ENCODE measurements at places on chromosomes 11 and 22.

DNA sequence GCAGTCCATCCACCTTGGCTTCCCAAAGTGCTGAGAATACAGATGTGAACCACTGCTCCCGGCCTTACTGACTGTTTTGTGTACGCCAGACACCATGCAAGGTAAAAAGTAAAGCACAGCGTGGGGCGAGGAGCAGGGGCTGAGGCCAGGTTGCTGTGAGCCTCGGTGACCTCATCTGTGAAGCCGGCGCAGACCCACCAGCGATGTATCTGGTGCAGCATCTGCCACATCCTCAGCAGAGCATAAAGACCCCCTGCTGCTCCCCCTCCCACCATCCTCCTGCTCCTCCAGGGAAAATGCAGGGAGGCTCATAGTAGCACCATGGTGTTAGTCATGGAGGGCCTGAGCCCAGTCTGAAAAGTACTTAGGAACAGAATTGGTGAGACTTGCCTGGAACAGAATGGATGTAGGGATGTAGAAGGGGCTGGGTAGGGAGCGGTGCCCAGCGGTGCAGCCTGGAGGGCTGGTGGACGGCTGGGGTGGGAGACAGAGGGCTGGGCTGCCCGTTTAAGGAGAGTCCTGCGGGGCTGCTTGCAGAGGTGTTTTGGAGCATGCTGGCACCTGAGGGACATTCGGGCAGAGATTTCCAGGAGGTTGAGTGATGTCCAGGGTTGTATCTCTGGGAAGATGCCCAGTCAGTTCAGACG lies 462.4 kb downstream of the BRD1 start:
- no peak for DNase-seq

GRCh38 chr22:25045159-25045558 lies 92.6 kb downstream of the KIAA1671 start:
- DNase-seq = no peak

- no peak for DNase-seq
Measured at GRCh38 chr11:114175706-114176105, 116.2 kb downstream of the ZBTB16 start.

DNA sequence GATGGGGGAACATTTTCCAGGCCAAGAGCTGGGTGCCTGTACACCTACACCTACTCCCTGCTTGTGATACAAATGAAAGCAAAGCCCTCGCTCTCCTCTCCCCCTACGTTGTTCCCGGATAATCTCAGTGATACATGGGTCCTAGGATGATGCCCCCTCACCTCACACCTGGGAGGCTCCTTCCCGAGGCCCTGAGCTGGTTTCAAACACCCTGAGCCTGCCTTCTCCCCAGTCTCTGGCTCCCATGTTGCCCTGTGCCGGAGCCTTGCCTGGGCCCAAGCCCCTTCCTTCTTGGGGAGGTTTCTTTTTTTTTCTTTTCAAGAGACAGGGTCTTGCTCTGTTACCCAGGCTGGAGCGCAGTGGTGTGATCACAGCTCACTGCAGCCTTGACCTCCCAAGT lies 23.3 kb downstream of the TRMU start:
- DNase-seq = no peak

DNA sequence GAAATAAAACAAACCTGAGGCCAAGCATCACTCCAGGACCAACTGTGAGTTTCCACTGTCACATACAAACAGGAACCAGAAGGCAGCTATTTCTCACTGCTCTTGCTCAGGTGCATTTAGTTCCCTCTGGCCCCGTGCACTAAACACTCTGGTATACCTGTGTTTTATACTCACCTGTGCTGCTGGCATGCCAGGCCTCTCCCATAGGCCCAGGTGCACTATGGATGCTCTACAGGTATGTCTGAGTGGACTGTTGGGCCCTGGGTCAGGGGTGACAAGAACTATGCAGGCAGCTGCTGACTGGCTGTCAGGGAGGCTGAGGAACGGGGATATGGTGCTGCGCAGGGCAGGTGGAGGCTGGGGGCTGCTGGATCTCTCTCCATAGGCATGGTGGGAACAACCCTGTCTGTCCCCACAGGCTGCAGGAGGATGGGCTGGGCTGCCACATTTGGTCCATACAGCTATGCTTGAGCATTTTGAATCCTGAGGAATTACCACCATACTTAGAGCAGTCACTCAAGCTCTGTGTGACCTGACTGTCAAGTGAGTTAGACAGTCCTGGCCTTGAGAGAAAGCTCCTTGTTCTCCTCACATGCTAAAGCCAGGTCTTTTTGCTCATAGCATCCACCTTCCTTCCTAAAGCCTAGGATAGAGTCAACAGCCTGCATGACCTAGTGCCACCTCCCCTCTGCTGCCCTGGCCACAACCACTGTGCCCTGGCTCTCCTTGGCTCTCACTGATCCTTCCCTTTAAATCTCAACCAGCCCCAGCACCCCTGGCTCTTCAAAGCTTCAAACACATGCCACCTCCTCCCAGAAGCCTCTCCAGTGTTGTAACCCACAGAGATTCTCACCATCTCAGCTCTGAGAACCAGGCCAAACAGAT lies 72.9 kb downstream of the C11orf58 start:
- DNase-seq = no peak

DNA sequence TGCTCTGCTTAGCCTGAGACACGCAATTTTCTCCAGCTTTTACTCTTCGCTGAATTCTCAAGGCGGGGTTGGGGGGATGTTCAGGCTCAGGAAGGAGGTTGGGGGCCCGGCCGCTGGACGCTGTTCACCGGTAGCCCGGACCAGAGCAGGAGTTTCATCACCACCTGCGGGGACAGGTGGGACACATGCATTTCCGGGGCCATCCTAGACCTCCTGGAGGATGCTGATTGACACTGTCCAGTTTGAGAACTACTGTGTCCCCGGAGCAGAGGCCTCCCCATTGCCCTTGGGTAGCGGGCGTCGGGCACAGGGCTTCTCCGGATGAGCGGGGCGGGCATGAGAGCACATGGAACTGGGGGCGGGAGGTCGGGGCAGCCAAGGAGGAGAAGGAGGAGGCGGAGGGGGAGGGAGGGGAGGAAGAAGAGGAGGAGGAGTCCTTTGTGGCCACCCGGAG lies 144.0 kb upstream of the GRK3 start:
- no peak for DNase-seq

GRCh38 chr11:94884376-94884775 lies 89.0 kb downstream of the CWC15 start:
- DNase-seq = no peak

- DNase-seq = no peak
Measured at GRCh38 chr11:115751243-115752015, 247.2 kb upstream of the CADM1 start.

DNA sequence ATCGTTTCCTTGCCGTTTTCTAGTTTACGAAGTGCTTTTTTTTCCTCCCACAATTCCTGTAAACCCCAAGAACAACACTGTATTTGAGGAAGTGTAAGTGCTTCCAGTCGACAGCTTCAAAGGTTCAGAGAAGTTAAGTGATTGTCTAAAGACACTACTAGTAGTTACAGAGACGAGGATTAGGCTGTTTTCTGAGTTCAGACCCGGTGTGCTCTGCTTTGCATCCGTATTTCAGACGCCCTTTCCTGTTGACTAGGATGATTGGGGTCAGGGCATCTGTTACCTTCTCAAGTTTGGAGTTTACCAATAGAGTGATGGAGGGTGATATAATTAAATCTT lies 430 bp downstream of the CLP1 start:
- no peak for DNase-seq

- DNase-seq = no peak
Measured at GRCh38 chr22:36745301-36745995, 30.5 kb downstream of the IFT27 start.

DNA sequence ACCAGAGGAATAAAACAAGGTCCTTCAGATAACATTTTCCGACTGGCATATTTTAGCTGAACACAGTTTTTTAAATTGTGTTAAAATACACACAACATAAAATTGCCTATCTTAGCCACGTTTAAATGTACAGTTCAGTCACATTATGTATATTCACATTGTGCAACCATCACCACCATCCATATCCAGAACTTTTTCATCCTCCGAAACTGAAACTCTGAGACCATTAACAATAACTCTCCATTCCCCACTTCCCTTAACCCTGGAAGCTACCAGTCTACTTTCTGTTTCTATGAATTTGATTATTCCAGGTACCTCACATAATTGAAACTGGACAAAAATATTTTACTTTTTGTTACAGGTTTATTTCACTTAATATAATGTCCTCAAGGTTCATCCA lies 213.3 kb downstream of the ETS1 start:
- no peak for DNase-seq

- peak; percentile 72 for DNase-seq
Measured at GRCh38 chr11:65421794-65422632, 585 bp upstream of the NEAT1 start.

- no peak for DNase-seq
Measured at GRCh38 chr22:38230108-38230825, 28.5 kb downstream of the MAFF start.

- DNase-seq = no peak
Measured at GRCh38 chr11:61198361-61198760, 5.0 kb upstream of the PGA3 start.

DNA sequence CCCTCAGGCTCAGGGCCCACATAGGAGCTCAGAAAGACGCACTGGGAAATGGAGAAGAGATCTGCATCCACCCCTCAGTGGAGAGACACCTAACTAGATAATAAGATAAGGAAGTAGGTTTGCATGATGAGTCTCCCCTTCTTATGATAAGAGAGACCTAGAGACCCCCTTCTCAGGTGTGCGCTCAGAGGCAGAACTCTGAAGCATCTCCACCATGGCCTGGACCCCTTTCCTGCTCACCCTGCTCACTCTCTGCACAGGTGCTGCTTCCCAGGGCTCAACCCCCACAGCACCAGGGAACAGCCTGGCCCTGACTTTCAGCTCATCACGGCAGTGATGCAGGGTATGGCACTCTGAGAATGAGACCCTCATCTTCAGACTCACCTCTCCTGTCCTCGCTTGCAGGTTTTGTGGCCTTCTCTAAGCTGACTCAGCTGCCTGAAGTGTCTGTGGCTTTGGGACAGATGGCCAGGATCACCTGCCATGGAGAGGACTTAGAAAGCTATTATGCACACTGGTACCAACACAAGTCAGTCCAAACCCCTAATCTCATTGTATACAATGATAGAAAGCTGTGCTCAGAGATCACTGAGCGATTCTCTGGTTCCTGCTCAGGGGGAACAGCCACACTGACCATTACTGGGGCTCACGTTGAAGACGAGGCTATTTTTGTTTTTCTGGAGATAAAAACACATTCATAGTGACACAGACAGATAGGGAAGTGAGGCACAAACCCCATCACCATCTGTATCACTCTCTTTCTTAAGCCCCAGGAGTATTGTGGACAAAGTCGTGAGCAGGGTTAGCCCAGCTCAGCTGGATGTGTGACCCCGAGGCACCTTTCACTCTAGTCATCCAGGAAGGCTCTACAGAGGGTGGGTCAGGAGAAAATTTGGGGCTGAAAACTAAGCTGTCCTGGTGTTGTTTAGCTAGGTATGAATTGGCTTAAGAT lies 29.7 kb upstream of the IGLL5 start:
- no peak for DNase-seq

DNA sequence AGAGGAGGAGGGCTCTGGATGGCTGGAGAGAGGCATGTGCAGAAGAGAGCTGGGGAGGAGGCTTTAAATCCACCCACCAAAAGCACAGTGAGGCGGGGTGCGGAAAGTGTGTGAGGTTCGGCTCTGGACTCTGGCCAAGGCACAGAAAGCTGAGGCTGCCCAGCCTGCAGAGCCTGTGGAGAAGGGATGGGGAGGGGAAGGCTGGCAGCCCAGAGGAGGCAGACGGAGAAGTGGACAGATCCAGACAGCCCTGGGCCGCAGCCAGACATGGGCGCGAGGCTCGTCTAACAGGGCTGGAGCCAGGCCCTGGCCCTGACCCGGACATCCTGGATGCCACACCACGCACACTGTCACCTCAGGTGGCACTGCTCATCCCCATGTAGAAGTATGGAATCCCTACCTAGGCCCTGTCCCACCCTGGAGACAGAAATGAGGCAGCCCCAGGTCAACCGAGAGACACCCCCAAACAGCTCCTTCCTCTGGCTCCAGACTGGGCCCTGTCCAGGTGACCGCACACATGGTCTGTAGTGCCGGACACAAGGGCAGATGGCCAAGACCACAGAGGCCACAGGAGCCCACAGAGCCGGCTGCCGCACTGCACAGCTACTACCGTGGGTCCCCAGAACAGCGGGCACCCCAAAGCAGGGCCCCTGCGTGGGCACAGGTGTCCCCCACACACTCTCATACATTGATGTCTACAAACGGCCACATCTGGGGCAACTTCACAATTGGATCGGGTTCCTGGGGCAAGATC lies 16.6 kb upstream of the MOB2 start:
- no peak for DNase-seq

DNA sequence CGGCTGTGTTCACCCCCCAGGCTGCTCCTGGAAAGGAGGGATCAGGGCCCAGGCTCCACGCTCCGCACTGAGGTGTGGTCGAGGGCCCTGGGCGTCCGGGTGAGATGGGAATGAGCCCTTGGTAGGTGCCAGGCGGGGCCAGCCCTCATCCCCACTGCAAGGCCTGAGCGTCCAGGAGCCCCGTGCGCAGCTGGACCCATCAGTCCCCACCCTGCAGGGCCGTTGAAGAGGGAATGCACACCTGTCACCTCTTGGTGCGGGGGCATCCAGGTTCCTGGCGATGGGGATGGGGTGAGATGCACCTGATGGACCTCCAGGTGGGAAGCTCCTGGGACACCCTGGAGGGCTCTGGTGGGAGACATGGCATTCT lies 72.2 kb downstream of the KCNQ1 start:
- DNase-seq = no peak

DNA sequence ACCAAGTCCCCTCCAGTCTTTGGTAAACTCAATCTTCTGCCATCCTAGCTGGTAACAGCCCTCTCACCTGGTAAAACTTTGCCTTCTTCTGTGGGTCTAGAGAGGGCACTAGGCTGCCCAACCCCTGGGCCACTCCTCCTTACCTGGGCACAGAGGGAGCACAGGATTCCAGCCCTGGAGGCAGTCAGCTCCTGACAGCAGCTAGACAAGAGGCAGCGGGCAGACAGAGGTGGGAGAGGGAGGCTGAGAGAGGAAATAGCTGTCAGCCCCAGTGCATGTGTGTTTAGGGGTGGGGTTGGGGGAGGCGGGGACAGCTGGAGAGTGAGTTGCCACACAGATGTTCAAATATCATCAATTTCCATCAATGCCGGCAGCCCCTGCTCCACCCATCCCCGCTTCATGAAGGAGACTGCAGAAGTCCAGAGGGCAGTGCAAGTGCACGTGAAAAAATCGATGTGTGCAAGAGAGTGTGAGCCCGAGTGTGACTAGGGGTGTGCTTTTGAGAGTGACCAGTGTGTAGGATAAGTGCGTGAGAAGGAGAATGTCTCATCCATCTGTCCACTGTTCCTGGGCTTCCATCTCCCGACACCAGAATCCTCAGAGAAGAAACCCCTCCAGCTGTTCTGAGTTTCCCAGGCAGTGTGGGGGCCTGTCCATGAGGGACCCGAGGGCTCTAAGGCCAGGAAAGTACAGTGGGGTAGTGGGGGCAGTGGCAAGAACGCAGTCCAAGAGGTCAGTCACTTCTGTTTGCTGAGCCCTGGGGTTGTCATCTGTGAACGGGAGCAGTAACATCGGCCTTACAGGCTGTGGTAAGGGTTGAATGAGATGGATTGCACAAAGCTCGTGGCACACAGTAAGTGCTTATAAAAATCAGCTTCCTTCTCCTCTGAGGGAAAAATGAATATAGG lies at the start of gene PTGDR2:
PTGDR2 (minus strand) TSS at position 225 of the 908 bp plus-strand sequence. CDS start 2,228 bp downstream, outside the sequence.
- no peak for DNase-seq
